ENCODE measurements at places on chromosomes 4 and X. TPM values are rescaled to one million over a fixed set of nuclear protein-coding genes. Genes with fewer than 3 reads are reported as not detected.

- no peak for DNase-seq
Observed at GRCh38 chr4:160772668-160773067, 1391.1 kb downstream of the FSTL5 start.

ERAS gene
- total RNA-seq, result not detected

MAB21L2 gene
- total RNA-seq, result not detected

GRCh38 chrX:2145692-2146367 lies 354.9 kb downstream of the DHRSX start:
- DNase-seq, result no peak

GRCh38 chr4:153987291-153987690 lies 198.4 kb upstream of the SFRP2 start:
- DNase-seq, result no peak

GRCh38 chrX:154779261-154779660 lies 16.6 kb downstream of the DKC1 start:
- no peak for DNase-seq

- DNase-seq, result no peak
Observed at GRCh38 chr4:74366367-74366911, 1.5 kb downstream of the EREG start.

DNA sequence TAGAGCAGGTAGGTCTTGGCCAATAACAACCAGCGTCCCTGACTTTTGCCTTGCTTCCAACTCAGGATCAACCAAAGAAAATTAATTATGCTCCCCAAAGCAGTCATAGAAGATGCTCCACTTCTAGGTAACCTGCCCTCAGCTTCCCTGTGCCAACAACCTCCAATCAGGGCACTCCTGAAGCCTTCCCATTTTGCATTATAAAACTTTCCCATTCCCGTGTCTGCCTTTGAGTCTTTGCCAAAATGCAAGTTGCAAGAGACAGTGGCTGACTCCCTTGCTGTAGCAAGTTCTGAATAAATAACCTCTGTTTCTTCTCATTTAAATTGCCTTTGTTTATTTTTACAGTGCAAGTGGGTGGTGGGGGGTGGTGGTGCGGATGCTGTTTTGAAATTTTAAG lies 418.0 kb downstream of the PACRGL start:
- no peak for DNase-seq

DNA sequence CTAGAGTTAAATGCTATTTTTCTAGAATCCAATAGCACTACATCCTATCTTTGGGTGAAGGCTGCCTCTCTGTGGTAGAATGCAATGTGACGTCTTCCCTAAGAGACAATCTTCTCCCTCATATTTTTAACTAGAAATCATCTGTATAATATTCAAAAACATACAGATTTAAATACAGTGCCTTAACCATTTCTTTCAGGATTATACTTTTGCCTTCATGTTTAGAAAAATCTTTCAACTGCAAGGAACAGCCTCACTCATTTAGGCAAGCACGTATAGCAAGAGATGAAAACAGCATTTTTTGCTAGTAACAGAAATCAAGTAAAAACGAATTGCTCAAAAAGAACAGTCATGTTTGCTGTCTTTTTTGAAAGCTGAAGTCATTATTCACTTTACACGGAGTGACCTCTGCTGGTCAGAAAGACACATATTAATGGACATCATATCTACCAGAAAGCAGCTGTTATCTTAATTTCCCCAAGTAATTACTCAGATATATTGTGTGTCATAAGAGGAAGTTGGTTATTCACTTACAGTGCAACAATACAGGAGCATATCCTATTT lies 422.3 kb downstream of the STPG2 start:
- no peak for DNase-seq

DNA sequence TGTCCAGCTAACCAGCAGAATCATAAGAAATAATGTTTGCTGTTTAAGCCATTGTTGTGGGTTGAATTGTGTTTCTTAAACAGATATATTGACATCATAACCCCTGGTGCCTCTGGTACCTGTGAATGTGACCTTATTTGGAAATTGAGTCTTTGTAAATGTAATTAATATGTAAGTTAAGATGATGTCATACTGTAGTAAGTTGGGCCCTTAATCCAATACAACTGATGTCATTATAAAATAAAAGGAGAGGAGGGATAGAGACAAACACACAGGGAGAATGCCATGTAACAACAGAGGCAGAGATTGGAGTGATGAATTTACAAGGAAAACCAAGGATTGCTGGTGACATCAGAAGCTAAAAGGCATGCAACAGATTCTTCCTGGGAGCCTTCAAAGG lies 141.4 kb downstream of the ZIC3 start:
- DNase-seq, result no peak

DCAF4L1 gene
- total RNA-seq, result 0.38 TPM

SPP1 gene
- total RNA-seq, result 0.81 TPM

DNA sequence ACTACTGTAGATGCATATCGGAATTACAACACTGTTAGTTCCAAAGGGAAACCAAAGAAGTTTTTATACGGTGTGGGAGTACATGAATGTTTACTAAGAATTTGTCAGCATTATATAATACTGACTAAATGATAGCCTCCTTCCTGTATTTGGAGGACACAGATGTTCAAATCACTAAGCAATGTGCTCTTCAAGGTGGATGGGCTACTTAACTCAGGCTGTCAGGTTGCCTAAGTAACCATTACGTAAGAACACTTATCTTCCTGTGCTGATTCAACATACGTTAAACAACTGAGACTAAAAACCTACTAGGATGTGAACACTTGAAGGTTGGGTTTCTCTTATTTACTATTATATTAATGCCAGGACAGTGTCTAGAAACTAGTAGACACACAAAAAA lies 81.9 kb upstream of the HPGD start:
- no peak for DNase-seq

ZAR1 gene
- total RNA-seq, result not detected

GRCh38 chr4:174401471-174402130 lies 117.9 kb downstream of the CEP44 start:
- no peak for DNase-seq

DNA sequence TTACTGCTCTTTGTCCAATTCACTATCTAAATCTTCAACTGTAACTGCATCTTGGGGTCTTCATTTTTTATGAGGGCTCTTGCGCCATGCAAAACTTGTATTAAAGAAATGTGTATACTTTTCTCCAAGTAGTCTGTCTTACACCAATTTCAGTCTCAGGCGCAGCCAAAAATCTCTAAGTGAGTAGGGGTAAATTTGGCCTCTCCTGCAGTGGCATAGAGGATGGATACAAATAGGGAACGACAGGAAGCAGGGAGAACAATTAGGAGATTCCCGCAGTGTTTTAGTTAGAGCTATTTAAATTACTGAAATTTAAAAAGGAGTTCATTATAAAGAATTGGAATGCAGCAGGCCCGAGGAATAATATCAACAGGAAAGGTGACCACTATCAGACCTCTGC lies 30.2 kb downstream of the DMP1 start:
- no peak for DNase-seq

- no peak for DNase-seq
Observed at GRCh38 chr4:136637071-136637777, 895.1 kb downstream of the PCDH18 start.

DNA sequence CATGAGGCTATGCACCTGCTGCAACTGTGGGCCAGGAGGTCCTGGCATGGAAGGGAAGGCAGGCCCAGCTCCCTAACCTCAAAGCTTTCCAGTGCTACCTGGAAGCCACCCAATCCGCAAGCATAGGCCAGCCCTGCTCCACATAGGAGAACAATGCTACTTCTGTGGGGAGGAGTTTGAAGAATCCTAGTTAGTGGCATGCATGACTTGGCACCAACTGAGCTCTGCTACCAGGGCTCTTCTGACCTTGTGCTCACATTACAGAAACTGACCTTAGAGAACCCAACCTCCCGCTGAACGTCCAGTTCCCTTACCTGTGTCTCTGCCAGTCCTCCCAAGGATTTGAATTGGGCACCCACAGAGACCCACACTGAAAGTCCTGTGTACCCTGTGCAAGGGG lies 58.8 kb downstream of the USP46 start:
- no peak for DNase-seq

DNA sequence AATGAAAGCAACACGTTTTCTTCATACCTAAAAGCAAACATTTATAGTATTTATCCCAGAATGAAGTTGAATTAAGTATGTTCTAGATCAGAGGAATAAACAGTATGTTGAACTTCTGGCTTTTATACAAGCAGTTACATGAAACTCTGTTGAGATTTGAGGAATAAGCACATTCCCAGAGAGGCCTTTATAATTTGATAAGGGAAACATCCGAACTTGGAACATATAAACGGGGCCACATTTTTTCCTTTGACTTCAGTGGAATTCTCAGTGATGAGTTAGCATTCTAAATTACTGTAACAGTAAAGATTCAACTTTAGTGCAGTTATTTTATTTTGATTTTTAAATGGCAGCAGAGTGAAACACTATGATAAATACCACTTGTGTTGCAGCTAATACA lies 119.5 kb downstream of the GLRA3 start:
- DNase-seq, result no peak

JCHAIN gene
- total RNA-seq, result 1.1 TPM

GRCh38 chrX:11187001-11187400 lies 75.9 kb downstream of the HCCS start:
- DNase-seq, result no peak

- DNase-seq, result no peak
Observed at GRCh38 chrX:9533611-9534010, 68.8 kb downstream of the TBL1X start.

DNA sequence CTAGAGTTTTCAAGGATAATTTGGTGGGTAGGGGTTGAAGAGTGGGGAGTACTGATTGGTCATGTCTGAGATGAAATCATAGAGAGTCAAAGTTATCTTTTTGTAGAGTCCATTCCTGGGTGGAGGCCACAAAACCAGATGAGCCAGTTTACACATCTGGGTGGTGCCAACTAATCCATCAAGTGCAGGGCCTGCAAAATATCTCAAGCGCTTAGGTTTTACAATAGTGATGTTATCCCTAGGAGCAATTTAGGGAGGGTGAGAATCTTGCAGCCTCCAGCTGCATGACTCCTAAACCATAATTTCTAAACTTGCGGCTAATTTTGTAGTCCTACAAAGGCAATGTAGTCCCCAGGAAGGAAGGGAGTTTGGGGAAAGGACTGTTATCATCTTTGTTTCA lies 988.3 kb upstream of the LCORL start:
- DNase-seq, result no peak

KLKB1 gene
- 0.16 TPM for total RNA-seq

GRCh38 chr4:141541851-141542250 lies 94.5 kb upstream of the IL15 start:
- DNase-seq, result no peak

GRCh38 chr4:80466618-80467017 lies 131.1 kb downstream of the CFAP299 start:
- DNase-seq, result no peak

- no peak for DNase-seq
Observed at GRCh38 chr4:118974758-118975157, 86.1 kb downstream of the SYNPO2 start.

UBE2D3 gene
- 579 TPM for total RNA-seq

- DNase-seq, result no peak
Observed at GRCh38 chr4:185683222-185683621, 128.8 kb downstream of the SORBS2 start.

DNA sequence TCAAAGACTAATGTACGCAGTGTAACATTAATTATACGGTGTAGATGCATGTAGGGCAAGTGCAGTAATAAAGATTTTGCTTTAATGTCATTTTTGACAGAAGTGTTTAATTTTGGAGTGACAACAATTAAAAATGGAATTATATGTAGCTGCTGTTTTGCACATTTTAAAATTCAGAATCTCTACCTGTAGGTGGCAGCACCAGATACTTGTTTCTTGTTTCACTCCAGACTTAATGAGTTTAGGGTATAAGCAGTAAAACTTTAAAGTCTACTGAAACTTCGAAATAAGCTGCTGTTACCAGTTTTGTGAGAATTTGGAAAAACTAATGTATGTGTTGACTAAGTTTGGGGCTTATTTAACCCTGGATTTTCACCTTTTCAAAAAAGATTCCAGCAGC lies 144.9 kb downstream of the POLA1 start:
- no peak for DNase-seq

- no peak for DNase-seq
Observed at GRCh38 chr4:102862747-102863146, 6.0 kb upstream of the CISD2 start.

MTCP1 gene
- total RNA-seq, result 5.1 TPM

VEGFD gene
- total RNA-seq, result not detected

DNA sequence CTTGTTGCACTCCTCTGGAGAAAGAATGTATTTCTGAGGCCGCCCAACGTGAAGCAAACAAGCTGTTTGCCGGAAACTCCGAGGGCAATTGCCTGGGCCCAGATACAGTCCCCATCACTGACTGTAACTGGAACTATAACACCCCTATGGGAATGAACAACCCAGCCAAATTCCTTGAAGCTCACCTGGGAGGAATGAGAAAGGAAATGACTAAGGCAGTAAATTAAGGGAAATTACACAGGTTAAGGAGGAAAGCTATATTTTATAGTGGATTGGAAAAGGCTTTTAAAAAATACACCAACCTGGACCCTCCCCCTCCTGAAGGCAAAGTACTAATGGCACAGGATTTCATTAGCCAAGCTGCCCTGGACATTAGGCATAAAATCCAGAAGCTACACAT lies 11.7 kb upstream of the HERC5 start:
- no peak for DNase-seq

- DNase-seq, result no peak
Observed at GRCh38 chrX:71533516-71533850, 579 bp downstream of the OGT start.

TSPAN7 gene
- total RNA-seq, result 0.29 TPM

DNA sequence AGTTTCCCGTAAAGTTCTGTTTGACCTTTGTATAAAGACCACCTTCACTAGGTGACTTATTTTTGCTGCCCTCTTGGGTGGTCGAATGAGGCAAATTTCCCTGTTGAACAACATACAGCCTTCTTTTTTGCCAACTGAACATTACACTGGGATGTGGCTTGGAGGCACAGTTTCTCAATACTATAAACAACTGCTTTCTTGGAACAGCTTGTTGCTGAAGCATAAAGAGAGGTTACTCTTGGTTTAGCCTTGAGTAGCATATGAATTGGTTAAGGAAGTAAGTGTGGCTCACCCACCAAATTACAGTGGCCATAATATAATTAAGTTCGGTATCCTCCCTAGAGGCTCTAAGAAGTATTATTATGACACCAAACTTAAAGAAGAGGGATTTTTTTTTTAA lies 40.0 kb downstream of the HHIP start:
- no peak for DNase-seq

GRCh38 chr4:2263926-2264321 lies 2.0 kb upstream of the MXD4 start:
- DNase-seq, result no peak

- DNase-seq, result no peak
Observed at GRCh38 chr4:40763228-40763716, 13.5 kb downstream of the NSUN7 start.

GRCh38 chr4:10023806-10024205 lies 2.5 kb upstream of the SLC2A9 start:
- DNase-seq, result no peak

DNA sequence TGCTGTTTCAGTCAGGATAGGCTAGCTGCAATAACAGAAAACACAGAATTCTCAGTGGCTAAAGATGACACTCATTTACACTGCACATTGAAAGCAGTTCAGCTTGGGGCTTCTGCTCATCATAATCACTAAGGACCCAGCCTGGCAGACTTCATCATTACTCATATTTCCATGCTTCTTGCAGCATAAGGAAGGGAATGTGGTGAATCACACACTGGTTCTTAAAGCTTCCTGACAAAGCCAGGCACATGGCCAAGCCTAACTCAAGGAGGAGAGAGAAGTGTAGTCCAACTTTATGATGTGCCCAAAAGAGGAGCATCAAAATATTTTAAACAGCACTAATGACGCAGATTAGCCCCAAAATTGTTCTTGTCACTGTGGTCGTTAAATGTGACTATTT lies 186.5 kb downstream of the BANK1 start:
- DNase-seq, result no peak

ABCG2 gene
- 0.24 TPM for total RNA-seq
